ENCODE measurements at places on chromosomes 13 and 19. TPM values are rescaled to one million over a fixed set of nuclear protein-coding genes. Genes with fewer than 3 reads are reported as not detected.
A peak's percentile ranks its signal among the peaks of the same experiment; 100 is the strongest.

- no peaks in the 10 kb centered on the region for H3K36me3 ChIP-seq
- no peaks in the 10 kb centered on the region for H3K27me3 ChIP-seq
- DNase-seq, result no peak
- H3K4me1 ChIP-seq, result no peaks in the 10 kb centered on the region
Observed at GRCh38 chr13:94163535-94163934, 315.9 kb downstream of the DCT start.

DNA sequence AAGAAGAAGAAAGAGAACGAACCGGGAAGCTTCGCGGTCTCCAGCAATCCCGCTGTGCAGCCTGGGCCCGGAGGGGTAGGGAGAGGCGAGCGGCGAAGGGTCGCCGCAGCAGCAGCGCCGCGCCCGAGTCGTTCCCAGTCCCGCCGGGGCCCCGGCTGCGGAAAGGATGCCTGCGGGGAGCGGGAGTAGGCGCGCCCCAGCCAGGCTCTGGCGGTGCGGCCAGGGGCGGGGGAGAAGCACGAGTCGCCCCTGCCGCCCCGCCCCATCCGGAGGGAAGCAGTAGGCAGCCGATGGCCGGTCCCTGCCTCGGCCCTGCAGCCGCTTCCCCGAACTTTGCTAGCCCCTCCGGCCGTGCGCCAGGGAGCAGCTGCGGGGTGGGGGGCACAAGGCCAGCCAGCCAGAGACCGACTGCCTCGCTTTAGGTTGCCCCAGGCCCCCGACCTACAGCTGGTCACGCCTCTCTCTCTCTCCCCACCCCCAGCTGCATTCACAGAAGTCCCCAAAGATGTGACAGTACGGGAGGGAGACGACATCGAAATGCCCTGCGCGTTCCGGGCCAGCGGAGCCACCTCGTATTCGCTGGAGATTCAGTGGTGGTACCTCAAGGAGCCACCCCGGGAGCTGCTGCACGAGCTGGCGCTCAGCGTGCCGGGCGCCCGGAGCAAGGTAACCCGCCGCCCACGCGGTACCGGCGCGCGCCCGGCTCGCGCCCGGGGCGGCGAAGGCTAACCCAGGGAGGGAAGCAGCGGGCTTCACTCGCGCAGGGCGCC is 1.1 kb downstream of the VSTM2B start:
- no peaks in the 10 kb centered on the region for H3K4me1 ChIP-seq
- H3K27me3 ChIP-seq, result no peaks in the 10 kb centered on the region
- H3K36me3 ChIP-seq, result no peaks in the 10 kb centered on the region

DNA sequence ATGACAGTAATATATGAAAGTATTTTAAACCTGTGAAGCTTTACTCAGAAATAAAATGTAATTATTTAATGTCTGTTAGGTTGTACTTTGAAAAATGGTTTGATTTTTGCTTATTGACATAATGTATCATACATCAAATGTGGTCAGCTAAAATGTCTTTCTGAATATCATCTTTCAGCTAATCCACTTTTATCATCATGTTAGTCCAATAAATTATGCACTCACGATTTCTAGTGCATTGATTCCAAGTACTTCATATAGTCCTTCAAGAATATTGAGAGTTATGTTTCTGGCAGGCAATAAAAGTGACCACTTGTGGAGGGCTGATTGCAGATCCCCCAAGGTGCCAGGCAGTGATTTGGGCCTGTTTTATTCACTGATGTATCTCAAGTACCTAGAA is 1204.1 kb downstream of the OLFM4 start:
- H3K36me3 ChIP-seq, result no peaks in the 10 kb centered on the region
- no peak for DNase-seq
- no peak overlapping the region for H3K27ac ChIP-seq

DNA sequence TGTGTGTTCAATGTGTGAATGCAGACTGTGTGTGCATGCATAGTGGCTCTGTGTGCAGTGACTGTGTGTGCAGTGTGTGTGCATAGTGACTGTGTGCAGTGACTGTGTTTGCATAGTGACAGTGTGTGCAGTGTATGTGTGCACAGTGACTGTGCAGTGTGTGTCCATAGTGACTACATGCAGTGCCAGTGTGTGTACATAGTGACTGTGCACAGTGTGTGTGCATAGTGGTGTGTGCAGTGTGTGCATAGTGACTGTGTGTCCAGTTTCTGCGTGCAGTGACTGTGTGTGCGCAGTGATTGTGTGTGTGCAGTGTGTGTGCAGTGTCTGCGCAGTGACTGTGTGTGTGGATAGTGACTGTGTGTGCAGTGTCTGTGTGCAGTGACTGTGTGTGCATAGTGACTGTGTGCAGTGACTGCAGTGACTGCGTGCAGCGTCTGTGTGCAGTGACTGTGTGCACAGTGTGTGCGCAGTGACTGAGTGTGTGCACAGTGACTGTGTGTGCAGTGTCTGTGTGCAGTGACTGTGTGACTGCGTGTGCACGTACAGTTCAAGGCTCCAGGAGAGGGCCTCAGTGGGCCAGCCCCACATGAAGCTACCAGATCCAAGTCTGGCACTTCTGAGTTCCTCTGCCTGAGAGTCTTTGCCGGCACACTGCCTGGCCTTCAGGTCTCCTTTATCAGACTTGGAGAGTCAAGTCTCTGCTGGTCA is 90.3 kb downstream of the IER2 start:
- DNase-seq, result no peak
- H3K4me1 ChIP-seq, result no peaks in the 10 kb centered on the region
- no peak overlapping the region for H3K4me3 ChIP-seq
- no peaks in the 10 kb centered on the region for H3K36me3 ChIP-seq
- H3K27me3 ChIP-seq, result no peaks in the 10 kb centered on the region

GRCh38 chr19:42601811-42602443 is 7.2 kb upstream of the CEACAM8 start:
- H3K27ac ChIP-seq, result no peak overlapping the region
- DNase-seq, result no peak
- H3K4me3 ChIP-seq, result no peak overlapping the region
- H3K36me3 ChIP-seq, result no peaks in the 10 kb centered on the region

- H3K36me3 ChIP-seq, result no peaks in the 10 kb centered on the region
- DNase-seq, result peak; percentile 77
- peak overlapping the region; percentile 92 for H3K27ac ChIP-seq
- no peaks in the 10 kb centered on the region for H3K27me3 ChIP-seq
- peaks cover 57% of the 10 kb centered on the region for H3K4me1 ChIP-seq
Observed at GRCh38 chr19:2166741-2167738, 3.3 kb downstream of the DOT1L start.

DNA sequence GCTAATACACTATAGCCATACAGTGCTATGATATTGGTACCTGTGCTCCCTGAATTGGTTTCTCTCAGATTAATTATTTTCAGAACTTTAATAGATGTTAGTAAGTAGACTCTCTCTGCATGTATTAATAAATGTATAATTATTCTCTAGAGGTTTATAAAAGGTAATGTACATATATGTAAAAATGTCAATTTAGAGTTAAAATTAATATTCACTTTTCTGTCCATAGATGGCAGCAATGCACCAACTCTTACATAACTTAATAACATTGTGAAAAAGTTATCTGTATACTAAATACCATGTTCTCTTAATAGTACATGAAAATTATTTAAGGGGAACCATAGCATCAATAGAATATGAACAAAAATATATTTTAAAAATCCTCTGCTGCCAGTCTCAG is 515.0 kb upstream of the KLHL1 start:
- H3K36me3 ChIP-seq, result no peaks in the 10 kb centered on the region
- DNase-seq, result no peak
- H3K4me3 ChIP-seq, result no peak overlapping the region
- no peaks in the 10 kb centered on the region for H3K27me3 ChIP-seq

The IZUMO2 gene
- not detected for total RNA-seq
